Activated CD8-positive, alpha-beta memory T cell treated with anti-CD3 and anti-CD28 coated beads, Interleukin-2, amount 50 U/mL, for 48 hours (primary cell): ENCODE measurements at places on chromosomes 2 and 18.

DNA sequence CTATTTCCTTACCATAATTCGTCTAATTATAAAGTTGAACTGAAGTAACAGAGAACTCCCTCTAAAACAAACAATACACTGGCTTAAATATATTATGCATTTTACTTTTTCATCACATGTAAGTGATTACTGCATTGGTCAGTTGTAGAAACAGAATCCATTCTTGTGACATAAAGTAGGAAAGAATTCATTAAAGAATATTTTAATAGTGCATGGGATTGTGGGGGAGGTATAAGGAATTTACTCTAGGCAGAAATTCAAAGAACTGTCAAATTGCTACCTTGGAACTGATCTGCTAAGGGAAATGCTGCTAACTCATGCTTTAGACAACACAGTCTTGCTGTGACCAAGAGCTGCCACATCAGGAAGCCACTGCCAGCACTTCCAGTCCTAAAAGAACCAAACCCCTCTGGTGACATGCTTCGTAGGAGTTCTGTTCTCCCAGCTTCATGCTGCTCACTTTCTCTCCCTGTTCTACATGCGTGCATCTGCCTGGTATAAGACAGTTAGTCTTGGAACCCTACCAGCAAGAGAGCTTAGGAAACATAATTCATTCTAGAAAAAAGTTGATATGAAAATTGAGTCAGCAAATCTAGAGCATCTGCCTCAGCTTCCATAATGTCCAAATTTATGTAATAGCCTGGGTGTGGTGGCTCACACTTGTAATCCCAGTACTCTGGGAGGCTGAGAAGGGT lies 1137.6 kb upstream of the NXPH2 start:
- DNase-seq = no peak

DNA sequence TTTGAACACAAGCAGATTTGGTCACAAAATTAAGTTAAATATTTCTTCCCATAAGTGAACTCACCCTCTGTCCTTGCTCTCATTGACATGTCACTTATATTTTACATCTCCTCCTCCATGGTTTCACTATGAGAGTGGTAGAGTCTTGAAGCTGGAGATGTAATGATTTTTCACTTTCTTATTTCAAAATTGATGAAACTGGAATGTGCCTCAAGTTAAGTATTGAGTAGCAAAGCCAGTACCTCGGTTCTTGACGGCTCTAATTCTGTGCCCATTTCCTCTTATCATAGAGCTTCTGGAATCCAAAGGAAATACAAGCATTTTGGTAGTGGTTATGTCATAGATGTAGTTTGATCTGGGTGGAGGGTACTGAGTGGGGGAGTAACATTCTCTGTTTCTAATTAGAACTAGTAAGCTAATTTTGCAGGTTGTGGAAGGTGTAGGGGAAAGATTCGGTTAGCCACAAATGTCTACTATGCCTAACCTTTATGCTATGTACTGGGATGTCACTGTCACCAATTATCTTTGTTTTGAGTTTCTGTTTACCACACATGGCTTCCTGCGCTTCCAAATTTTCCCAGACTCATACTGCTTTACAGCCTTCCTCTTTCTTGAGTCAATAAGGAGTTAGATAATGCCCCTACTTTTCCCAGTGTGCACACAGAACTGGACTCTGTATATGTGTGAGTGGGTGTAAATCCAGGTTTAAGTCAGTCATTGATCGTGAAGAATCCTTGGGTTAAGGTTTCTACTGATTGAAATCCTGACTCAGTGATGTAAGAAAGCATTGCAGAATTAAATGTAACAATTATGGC lies 96.8 kb downstream of the DIS3L2 start:
- DNase-seq = no peak

- DNase-seq = no peak
These were observed 130.4 kb downstream of the TRIM43 start for GRCh38 chr2:95722131-95722697.

DNA sequence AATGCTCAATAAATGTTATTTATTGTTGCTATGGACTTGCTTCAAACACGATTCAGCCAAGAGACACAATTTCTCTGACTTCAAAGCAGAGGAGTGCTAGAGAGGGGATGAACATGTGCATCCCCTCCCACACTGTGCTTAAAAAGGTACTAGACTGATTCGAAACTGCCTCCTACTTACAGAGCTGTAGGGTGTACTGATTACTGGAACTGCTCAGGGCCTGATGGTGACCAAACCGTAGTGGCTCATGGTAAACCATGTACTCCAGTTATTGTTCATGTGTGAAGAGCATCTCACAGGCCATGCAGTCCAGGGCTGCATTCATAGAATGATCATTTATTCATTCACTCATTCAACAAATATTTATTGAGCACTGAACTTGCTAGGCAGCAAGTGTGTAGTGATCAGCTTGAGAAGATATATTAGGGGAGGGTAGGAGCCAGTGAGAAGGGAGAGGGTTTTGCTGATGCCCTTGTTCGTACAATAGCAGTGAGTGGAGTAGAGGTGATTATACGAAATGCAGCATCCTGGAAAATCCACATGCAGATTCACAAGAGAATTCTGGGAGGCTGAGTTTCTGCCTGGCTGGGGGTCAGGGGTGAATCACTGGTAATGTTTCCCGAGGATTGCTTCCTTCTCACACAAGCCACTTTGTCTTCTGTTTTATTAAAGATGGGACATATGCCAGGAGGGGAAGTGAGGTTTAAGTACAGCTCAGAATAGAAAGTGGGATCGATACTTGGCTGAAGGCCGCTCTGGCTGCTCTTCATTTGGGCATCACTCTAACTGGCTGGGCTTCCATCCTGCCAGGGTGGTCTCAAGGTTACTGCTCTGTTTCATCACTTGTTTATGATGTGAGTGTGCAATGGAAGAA lies 245.4 kb downstream of the RAD51AP2 start:
- no peak for DNase-seq

DNA sequence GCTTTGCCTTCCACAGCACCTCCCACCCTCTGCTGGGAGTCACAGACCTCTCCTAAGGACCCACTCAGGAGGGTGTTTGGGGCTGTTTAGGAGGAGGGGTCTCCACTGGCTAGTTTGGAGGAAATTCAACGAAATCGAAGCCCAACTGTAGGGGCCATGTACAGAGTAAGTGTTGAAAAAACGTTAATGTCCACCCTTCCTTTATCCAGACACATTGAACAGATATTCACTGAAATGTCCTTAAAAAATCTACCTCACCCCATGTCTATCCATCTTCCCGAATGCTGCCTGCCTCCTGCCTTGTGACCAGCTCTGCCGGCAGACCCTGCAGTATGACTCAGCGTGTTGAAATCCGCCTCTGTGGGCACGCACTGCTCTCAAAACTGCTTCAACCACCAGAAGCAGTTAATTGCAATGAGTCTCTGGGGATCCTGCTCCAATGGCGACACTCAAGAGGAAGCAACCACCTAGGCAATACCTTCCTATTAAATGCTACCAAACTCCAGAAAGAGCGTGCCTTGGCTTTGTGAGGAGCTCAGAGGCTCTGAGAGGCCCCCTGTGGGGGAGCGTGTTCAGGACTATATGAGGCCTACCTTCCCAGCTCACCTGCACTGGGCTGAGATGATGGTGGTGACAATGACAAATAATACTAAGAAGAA lies 61.4 kb upstream of the RTN4 start:
- no peak for DNase-seq

GRCh38 chr18:1014509-1014908 lies 109.8 kb downstream of the ADCYAP1 start:
- no peak for DNase-seq

- peak; percentile 59 for DNase-seq
These were observed 31.1 kb downstream of the TOGARAM2 start for GRCh38 chr2:29012211-29012681.

GRCh38 chr2:144132357-144132756 lies 387.6 kb downstream of the ZEB2 start:
- DNase-seq = no peak

DNA sequence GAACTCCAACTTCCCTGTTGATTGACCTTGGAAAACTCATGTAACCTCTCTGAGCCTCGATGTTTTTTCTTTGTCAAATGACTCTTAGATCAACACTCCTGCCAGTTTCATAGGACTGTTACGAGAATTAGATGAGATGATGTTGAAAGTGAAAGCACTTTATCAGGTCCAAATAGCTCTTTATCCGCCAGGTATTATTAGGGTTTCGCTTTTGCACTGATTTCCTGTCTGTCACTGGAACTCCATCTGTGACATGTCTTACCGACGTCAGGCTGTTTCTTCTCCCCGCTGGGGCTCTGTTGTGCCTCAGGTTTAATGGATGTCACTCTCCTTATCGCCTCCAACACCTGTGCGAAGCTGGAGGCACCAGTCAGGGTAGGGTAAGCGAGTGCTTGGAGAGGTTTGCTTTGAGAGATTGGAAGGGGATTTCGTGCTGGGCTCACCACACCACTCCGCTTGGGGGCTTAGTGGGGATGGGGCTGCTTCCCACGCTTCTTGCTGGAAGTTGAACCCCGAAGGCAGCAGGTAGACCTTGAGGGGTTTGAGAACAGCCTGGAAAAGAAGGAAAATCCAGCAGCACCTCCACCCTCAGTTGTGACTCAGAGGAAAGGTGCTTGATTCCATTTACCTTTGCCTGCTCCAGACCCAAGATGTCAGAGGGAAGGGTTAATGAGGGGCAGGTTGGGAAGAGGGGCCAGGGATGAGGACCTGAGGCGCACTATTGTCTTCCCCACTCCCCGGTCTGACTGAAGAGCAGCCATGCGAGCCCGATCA lies 4.3 kb downstream of the GAD1 start:
- DNase-seq = no peak

DNA sequence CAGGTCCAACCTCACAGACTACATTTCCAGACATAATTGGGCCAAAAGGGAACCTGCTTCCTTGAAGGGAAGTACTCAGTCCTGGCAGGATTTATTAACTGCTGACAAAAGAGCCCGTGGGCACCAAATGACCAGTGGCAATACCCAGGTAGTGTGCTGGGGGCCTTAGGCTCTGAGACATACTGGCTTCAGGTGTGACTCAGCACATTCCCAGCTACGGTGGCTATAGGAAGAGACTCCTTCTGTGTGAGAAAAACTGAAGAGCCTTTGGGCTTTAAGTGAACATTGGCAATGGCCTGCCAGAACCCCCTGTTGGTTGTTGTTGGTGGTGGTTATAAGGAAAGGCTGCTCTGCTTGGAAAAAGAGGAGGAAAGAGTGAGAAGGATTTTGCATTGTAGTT lies 401.8 kb downstream of the KCNJ3 start:
- DNase-seq = no peak

GRCh38 chr2:23664066-23664788 lies 262.7 kb downstream of the ATAD2B start:
- no peak for DNase-seq

- DNase-seq = no peak
These were observed 463.2 kb downstream of the CDH2 start for GRCh38 chr18:27713738-27714095.

GRCh38 chr2:62663411-62663810 lies 42.1 kb upstream of the EHBP1 start:
- DNase-seq = no peak

- DNase-seq = peak; percentile 25
These were observed 133.4 kb upstream of the GPC1 start for GRCh38 chr2:240302041-240302440.

DNA sequence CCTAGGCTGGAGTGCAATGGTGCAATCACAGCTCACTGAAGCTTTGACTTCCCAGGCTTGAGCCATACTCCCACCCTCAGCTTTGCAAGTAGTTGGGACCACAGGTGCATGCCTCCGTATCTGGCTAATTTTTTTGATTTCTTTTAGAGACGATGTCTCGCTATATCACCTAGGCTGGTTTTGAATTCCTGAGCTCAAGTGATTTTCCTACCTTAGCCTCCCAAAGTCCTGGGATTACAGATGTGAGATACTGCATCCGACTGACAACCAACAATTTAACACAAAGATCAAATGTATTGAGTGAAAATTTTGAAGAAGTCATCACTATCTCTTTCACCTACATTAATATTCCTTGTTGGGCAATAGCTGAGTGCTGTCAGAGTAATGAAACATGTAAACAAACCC lies 181.6 kb downstream of the MYCN start:
- no peak for DNase-seq

GRCh38 chr2:65655000-65655399 lies 222.6 kb upstream of the SPRED2 start:
- DNase-seq = no peak

- DNase-seq = peak; percentile 87
These were observed 746 bp upstream of the POLR1B start for GRCh38 chr2:112541315-112542122.

GRCh38 chr2:106555053-106555452 lies 67.9 kb downstream of the CD8B2 start:
- DNase-seq = no peak

DNA sequence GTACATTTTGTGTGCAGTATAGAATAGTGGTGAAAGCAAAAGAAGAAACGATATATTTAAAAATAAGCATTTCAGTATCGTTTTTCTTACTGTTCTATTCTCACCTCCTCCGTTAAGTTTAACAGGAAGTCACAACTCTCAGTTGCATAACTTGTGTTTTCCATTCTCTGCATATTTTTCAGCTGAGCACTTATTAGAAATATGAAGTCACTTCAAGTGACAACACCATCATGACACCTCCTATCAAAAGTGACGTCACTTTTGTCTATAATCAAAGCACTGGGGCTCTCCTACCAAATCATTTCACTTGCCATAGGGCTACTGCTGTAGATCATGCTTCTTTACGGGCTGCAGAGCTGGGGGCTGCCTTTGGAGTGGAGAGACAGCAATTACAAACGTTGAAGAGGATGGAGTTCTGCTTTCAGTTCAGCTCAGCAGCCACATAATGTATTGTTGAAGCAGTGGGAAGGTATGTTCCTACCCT lies 36.3 kb downstream of the STAT4 start:
- DNase-seq = no peak

GRCh38 chr2:67256892-67257291 lies 140.2 kb upstream of the ETAA1 start:
- DNase-seq = no peak

GRCh38 chr2:197167608-197168314 lies 142.8 kb downstream of the ANKRD44 start:
- DNase-seq = no peak

DNA sequence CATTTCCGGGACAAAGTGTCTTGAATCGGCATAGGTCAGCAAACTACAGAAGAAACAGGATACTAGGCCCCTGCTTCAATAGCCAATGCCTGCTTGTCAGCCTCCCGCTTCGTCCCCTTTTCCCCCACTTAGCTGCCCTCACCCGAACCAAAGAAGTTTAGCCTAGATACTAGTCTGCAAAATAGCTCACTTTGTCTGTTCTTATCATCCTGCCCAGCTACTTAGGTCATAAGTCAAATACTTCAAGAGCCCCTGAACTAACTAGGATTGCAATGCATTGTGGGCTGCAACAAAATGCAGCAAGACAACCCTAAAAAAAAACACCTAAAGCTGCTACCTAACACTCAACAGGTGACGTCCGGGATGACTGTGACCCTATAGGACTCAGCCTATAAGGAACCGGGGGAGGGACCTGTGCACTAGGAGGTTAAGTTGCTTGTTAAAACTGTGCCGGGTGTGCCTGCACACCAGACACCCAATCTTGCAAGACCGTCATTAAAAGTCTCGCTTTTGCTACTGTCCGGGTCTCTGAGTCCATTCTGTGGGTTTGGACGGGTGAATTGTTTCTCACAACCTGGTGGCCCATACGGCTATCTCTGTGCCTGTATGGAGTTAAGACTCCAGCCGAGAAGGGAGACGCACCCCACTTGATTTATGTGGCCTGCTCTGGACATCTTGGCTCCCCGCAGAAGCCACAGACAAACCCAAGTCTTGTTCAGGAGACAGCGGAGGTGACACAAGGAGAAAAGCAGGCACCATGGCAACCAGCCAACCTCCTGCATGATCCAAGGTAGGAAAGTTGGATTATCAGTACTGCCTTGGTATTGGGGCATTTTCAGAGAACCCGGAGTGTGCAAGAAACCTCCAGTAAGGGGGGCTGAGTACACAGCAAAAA lies 105.9 kb downstream of the HIBCH start:
- no peak for DNase-seq
